Brain pericyte (primary cell): ENCODE measurements at places on chromosomes 4 and X.

DNA sequence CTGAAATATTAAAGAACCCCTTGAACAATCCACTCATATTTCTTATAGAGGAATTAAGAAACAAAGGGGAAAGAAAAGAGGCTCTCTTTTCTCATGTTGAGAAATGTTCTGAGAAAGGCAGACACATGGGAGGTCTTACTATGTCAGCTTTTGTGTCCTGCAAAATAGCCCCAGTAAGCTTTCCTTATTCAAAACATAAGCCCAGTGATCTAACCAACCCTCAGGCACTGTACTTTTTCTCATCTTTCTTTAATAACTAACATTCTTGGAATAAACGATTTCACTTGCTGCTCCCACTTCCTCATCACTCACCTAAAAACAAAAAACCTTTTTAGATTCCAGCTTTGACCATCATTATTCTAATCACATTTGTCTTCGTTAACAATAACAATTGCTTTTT lies 115.9 kb downstream of the GLRA3 start:
- DNase-seq = no peak

DNA sequence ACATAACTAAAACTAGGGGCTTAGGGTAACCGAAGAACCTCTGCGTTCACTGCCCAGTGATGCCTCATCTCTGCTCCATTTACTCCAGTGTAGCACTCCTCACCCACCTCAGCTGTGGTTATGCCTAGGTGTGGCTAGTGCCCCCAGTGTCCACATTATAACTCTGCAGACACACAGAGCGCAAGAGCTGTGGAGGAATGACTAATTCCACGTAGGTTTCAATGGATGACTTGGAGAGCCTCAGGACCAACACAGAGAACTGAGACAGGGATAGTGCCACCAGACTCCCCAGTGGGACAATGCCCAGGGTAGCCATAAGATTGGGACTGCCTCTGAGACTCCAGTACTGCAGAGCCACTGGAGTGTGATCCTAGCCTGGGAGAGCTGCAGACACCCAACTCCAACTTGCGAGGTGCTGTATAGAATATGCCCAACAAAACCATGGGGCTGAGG lies 542.4 kb upstream of the DIPK2B start:
- DNase-seq = no peak

- DNase-seq = no peak
Measured at GRCh38 chr4:133972586-133972985, 229.0 kb downstream of the PABPC4L start.

DNA sequence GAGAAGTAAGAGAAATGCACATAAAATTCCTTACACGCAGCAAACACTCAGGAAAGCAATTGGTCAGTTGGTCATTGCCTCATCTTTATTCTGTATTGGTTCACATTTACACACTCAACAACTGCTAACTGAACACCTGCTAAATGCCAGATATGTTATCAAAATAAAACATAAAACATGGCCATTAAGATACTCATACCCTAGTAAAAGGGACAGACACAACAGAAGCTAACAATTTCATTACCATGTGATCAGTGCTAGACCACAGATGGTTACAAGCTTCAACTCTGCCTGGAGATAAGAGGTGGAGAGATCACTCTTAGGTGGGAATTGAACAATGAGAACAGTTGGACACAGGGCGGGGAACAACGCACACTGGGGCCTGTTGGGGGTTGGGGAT lies 26.2 kb downstream of the TEC start:
- no peak for DNase-seq
